Islet precursor cell (in vitro differentiated cells): ENCODE measurements at places on chromosomes 7 and 10.

DNA sequence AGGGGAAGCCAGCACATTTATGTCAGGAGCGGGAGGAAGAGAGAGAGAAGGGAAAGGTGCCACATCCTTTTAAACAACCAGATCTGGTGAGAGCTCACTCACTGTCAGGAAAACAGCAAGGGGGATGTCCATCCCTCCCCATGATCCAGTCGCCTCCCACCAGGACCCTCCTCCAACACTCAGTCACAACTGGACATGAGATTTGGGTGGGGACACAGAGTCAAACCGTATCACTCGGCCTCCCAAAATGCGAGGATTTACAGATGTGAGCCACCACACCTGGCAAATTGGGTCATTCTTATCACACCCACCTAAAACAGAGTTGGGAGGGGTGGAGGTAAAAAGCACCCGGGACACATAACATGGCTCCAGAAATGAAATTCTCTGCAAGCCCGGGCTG, 41.0 kb downstream of the CARD11 start:
- peak; percentile 33 for DNase-seq

DNA sequence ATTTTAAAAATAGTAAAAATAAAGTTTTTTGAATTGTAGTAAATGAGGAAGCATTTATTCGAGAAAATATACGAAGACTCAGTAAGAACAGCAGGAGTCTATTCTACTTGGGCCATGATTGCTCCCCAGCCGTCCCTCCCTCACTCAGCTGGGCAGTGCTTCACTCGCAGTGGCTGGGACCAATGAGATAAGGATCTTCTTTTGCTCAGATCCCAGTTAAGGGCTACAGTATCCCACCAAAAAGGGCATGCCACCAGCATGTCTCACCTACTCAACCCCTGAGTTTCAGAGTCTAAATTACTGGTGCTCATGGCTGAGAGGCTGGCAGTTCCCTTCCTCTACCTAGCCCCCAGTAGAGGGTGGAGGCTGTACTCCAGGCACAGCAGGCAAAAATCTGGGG, 455.7 kb upstream of the PFKP start:
- DNase-seq = peak; percentile 67

GRCh38 chr10:5752301-5752871, 60.8 kb downstream of the GDI2 start:
- DNase-seq = no peak

GRCh38 chr7:46772776-46773175, 809.1 kb downstream of the TNS3 start:
- no peak for DNase-seq

- DNase-seq = no peak
Observed at GRCh38 chr10:60623627-60624026, 154.7 kb upstream of the CDK1 start.

GRCh38 chr10:109906316-109906715, 17.0 kb downstream of the XPNPEP1 start:
- DNase-seq = no peak

DNA sequence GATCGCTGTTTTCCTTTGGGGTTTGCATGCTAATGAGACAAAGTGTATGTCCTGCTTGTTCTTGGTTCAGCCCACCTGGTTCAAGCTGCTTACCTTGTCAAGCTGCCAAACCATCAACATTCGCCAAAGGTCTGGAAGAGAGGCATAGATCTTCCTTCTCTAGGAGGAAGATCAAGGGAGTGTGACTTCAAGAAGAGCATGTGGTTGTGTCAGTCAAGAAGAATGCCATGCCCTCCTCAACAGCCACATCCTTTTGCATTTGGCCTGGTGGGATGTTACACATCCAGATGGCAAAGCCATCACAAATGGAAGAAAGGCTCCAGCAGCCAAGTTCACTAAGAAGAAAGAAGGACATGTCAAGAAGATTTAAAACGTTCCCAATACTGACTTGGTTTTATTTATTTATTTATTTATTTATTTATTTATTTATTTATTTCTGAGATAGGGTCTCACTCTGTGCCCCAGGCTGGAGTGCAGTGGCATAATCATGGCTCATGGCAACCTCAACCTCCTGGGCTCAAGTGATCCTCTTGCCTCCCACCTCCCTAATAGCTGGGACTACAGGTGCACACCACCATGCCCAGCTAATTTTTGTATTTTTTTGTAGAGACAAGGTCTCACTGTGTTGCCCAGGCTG, 5.1 kb upstream of the PIP4K2A start:
- DNase-seq = no peak

GRCh38 chr7:148624735-148625134, 34.2 kb downstream of the C7orf33 start:
- no peak for DNase-seq

- no peak for DNase-seq
Observed at GRCh38 chr7:43873300-43873699, 4.0 kb upstream of the MRPS24 start.

DNA sequence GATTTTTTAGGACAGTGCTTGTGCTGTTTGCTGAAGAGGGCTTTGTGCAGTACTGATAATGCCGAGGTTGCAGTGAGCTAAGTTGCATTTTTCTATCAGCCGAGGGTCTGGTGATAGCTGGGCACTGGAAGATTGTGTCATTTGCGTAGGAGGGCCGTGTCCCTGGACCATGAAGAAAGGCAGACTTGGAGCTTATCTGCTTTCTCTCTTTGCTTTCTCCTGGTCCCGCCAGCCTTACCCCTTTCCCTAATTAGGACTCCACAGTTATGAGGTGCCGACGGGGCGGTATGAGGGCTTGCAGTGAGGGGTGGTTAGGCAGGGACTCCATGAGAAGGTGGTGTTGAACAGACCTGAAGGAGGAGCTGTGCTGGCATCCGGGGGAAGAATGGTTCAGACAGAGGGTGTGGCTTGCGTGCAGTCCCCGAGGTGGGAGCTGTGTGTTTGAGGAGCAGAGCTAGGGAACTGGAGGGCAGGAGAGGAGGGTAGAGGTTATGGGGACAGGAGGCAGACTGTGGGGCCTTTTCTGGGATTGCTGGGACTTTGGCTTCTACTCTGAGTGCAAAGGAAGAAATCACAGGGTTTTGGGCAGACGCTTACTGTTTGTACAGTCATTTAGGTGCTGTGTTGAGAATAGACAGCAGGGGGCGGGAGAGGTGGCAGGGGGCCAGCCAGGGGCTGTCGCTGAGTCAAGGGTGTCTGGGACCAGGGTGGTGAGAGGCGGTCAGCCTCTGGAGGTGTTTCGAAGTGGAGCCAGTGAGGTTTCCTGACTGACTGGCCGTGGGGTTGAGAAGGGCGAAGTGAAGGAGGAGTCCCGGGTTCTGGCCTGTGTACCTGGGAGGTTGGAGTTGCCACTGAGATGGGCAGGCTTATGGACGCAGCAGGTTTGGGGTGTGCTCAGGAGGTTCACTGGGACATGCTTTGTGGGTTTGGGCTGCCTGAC, 43.4 kb downstream of the PRF1 start:
- DNase-seq = peak; percentile 89

GRCh38 chr10:119270762-119271366, 63.5 kb downstream of the GRK5 start:
- DNase-seq = peak; percentile 58

- DNase-seq = no peak
Observed at GRCh38 chr10:88136712-88137111, 273.3 kb downstream of the PTEN start.

GRCh38 chr10:11225935-11226334, 208.3 kb downstream of the CELF2 start:
- no peak for DNase-seq

DNA sequence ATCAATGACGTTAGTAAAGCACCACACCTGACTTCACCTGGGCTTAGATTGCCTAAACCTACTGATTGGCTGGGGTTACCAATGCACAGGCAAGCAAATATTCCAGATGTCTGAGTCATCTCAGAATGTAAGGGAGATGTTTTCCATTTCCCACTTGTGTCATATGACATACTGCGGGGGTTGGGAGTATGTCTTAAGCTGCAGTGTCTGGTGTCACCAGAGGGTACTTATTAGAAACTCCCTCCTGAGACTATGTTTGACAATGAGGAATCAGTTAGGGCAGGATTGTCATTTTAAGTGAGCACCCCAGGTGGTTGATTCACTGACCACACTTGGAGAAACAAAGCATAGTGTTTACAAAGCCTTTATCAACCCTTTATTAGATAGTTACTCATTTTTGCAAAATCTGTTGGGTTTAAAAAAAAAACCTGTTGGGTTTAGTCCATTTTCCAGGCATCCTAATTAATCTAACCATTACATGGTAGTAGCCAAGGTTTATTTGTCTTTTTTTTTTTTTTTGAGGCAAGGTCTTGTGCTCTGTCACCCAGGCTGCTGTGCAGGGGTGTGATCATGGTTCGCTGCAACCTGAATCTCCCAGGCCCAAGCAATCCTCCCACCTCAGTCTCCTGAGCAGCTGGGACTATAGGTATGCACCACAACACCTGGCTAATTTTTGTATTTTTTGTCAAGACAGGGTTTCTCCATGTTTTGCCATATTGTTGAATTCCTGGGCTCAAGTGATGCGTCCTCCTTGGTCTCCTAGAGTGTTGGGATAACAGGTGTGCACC, 72.5 kb downstream of the CDK6 start:
- peak; percentile 83 for DNase-seq

DNA sequence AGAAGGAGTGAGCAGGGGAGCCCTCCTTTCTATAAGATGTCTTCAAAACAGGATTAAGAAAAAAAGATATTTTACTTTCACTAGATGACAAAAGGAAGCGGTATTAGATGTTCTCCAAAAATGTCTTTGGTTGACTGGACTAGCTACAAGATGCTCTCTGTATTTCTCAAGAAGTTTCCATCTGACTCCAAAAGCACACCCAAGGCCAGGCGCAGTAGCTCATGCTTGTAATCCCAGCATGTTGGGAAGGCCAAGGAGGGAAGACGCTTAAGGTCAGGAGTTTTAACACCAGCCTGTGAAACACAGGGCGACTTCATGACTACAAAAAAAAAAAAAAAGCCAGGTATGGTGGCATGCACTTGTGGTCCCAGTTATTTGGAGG, 84.5 kb downstream of the PIP4K2A start:
- no peak for DNase-seq

- no peak for DNase-seq
Observed at GRCh38 chr7:47819607-47819920, 128.7 kb downstream of the PKD1L1 start.

DNA sequence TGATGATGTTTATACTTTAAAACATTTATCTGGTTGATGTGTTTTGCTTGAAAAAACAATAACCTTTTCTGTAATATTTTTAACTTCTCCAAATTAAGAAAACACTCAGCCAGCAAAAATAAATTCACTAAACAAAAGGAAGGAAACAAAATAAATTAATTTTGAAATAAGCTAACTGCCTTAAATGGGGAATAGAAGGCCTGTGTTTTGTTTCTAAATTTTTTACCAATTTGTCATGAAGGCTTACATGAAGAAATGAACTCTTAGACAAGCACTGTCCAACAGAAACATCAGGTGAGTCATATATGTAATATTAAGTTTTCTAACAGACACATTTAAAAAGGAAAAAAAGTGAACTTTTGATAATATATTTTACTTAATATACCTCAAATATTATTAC, 68.5 kb downstream of the LRRN3 start:
- DNase-seq = no peak

- DNase-seq = no peak
Observed at GRCh38 chr10:79925614-79926013, 23.3 kb downstream of the SFTPD start.

GRCh38 chr10:116490028-116490662, 55.6 kb upstream of the PNLIP start:
- no peak for DNase-seq

DNA sequence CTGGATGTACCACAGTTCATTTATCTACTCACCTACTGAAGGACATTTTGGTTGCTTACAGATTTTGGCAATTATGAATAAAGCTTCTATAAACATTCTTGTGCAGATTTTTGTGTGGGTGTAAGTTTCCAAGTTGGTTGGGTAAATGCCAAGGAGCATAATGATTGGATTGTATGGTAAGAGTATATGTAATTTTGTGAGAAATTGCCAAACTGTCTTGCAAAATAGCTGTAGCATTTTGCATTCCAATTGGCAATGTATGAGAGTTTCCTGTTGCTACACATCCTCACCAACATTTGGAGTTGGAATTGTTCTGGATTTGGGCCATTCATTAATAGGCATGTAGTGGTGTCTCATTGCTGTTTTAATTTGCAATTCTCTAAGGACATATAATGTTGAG, 33.9 kb upstream of the HYAL4 start:
- DNase-seq = no peak

GRCh38 chr7:1861799-1862458, 191.9 kb downstream of the ELFN1 start:
- DNase-seq = no peak

GRCh38 chr7:31336202-31337001, 4.1 kb downstream of the NEUROD6 start:
- DNase-seq = peak; percentile 67

DNA sequence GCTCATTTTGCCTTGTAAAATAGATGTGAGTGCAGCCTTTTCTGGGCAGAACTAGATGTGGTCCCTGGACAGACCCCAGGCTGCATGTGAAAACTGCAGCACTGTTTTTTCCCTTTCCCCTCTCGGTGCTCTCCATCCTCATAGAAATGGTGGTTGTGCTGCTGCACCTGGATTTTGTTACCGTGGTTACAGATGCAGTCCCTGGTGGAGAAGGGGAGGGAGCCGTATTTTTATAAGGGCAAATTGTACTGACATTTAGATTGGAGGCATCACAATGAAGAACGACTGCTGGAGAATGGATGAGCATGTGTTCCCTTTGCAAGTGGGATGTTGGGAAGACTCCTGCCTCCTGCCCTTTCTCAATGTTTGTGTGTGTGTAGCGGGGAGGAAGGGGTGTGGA, 469.9 kb downstream of the CCSER2 start:
- no peak for DNase-seq

GRCh38 chr7:132492823-132493445, 83.3 kb downstream of the PLXNA4 start:
- DNase-seq = peak; percentile 86

DNA sequence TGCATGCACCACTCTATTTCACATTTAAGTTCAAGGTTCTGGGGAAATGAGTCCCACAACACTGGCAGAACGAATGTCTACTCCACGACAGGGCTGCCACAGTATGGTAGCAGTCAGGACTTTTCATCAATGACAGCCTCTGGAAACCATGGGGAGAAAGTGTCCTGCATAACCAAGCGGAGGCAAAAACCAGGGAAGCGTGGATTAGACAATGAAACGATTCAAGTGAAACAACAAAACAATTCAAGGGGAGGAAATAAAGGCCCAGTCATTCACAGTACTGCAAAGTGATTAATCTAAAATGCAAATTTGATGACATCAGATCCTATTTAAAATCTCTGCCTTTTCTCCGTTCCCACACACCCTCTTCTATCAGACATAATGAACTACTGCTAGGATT, 168.2 kb downstream of the DPY19L1 start:
- no peak for DNase-seq

DNA sequence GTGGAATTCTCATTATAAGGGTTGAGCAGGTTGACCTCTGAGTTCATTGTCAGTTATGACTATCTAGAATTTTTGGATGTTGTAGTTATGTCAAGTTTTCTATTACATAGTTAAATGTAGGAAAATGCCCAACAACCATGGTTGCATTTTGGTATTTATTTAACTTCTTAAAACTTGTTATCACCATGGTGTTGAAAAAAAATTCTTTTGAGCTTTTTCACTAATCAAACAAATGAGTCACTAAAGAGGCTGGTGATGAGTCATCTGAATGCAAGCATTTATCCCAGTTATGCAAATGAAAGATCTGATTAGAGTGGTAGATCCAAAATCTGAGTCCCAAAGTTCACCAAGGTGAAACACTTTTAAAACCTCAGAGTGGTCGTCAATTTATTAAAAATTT, 624.7 kb upstream of the IGFBP3 start:
- no peak for DNase-seq

- DNase-seq = no peak
Observed at GRCh38 chr7:127786184-127786583, 134.2 kb downstream of the SND1 start.
